Endothelial cell of coronary artery (primary cell): ENCODE measurements at places on chromosomes 6 and 20. TPM values are rescaled to one million over a fixed set of nuclear protein-coding genes. Genes with fewer than 3 reads are reported as not detected.

SASH1 gene
- total RNA-seq, result 79.2 and 128 TPM in 2 replicates

MATN4 gene
- not detected in 2 replicates for total RNA-seq

FERMT1 gene
- total RNA-seq, result 1.7 and 3.0 TPM in 2 replicates

CCDC170 gene
- 0.09 and 0.27 TPM in 2 replicates for total RNA-seq
